ENCODE measurements at places on chromosomes 3 and 15. TPM values are rescaled to one million over a fixed set of nuclear protein-coding genes. Genes with fewer than 3 reads are reported as not detected.
A peak's percentile ranks its signal among the peaks of the same experiment; 100 is the strongest.

DNA sequence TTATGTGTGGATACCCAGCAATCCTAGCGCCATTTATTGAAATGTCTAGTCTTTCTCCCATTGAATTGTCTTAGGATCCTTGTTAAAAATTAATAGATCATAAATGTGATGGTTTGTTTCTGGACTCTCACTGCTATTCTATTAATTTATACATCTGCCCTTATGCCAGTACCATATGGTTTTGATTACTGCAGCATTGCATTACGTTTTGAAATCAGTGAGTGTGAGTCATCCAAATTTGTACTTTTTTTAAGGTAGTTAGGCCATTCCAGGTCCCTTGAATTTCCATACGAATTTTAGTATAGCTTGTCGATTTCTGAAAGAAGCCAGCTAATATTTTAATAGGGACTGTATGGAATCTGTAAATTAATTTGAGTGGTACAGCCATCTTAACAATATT is 648.6 kb upstream of the ZNF385D start:
- DNase-seq, result no peak

DNA sequence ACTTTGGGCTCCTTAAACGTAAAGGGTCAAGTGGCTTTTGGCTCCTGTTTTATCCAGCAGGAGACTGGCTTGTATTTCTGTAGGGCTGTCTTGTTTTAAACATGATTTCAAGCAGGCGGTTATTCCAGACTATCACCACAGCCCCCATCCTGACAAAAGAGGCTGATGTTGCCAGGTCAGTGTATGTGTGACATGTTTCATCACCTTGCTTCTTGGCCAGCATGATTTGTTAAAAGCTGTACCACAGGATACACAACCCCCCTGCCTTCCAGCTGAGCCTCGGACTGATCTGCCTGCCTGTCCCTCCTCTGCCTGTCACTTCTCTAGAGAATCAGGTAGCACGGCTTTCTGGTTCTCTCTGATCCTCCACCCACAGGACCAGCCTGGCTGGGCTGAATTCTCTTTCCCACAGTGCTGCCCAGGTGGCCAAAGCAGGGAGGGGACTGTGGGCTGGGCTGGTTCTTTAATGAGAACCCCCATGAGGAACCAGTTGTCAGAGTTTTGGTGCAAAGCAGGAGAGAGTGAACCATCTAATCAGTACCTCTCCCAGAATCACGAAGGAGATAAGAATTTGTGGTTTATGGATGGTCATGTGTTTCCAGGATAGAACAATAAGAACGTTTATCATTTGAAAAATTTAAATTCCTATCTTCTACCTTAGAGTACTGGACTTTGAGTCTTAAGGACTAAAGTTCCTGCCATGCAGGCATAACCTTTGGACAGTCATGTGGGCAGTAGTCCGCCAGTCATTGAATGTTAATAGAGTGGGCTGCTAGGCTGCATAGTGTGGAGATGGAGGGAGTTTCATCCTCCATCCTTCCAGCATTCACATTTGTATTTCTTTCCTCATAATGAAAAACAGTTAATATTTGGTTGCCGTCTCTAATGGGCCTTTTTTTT is 8.8 kb downstream of the ABHD6 start:
- no peak for DNase-seq

DNA sequence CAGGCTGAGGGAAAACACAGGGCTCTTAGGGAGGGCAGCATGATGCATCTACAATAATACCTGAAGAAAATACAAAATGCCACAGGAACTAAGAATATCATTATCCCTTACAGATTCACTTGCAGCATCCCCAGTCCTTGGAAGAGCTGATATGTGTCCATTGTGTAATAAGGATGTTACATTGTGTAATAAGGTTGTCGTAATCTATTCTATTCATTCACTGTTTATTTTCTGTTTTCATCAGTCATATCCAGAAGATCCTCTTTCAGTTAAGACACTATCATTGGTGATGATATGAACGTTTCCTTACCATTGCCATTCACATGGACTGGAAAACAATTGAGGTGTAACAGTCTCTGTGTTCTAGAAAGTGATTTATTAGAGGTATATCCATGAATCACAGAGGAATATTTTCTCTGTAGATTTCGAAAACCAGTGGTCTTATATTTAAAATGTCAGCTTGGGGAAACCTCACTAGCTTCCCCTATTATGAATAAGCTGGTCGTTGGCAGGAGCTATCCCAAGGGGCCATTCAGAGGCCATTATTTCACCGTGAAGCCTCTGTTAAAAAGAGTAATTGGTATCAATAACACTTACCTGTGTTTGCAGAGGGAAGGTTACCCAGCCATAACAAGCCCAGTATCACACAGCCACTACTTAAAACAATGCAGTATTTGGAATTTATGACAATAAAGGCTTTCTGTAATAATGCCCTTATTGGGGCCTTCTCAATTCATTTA is 241.1 kb downstream of the ZNF385D start:
- DNase-seq, result no peak

Gene P2RY14
- polyA plus RNA-seq, result not detected

GRCh38 chr3:95758707-95759106 is 1055.7 kb upstream of the EPHA6 start:
- DNase-seq, result no peak

- no peak for DNase-seq
These were observed 179.3 kb downstream of the ZPLD1 start for GRCh38 chr3:102614021-102614569.

- DNase-seq, result no peak
These were observed 58.5 kb downstream of the ST6GAL1 start for GRCh38 chr3:186988806-186989205.

DNA sequence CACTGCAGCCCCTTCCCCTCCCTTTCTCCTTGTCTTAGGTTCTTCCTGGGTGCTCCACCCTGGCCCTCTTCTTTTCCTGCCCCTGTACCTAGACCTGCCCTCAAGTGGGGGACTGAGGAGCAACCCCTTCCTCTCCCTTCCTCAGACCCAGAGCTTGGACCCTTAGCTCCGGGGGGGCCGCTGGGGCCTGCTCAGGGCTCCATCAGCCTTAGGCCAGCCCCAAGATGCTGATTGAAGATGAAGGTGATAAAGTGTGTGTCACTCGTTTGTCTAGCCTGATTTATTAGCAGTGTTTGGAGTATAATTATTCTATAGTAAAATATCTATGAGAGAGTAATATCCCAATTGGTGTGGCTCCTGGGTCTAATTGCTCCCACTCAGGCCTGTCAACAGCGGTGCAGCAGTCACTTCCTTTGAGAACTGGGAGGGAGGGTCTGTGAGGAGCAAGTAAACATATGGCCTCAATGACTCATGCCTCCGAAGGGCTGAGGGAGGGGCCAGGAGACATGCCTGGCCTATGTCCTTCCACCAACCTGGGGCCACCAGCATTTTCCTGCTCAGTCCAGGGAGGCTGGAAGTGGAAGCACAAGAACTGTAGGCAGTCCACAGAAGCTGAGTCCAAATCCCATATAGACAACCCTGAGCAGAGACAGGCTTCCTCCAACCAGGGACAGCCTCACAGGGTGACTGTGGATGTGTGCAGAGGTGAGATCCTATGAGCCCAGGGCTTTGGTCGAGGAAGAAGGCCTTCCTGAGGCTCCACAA is 123.2 kb downstream of the DNAJB8 start:
- peak; percentile 86 for DNase-seq

DNA sequence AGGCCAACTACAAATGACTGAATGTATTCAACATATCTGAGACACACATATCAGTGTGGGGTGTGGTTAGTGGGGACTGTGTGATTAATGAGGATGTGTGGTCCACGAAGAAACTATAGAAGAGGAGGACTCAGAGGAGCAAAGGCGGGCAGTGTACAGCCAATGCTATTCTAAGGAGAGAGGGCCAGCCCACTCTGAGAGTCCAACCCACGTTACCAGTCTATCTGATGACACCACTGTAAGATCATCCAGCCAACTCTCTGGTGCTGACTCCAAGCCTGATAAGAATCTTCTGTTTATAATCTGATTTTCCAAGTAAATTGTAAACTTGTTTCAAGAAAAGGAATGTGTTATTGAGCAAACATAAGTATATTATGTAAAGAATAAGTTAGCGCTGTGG is 47.2 kb downstream of the MCF2L2 start:
- DNase-seq, result peak; percentile 21

Measured in K562 (cell line).